Thyroid gland (tissue), 4 donors: ENCODE measurements at places on chromosomes 1 and 21. TPM values are rescaled to one million over a fixed set of nuclear protein-coding genes. Genes with fewer than 3 reads are reported as not detected.

GRCh38 chr1:205687242-205687641 lies 6.9 kb upstream of the SLC45A3 start:
- H3K27me3 ChIP-seq: no peaks in the 10 kb centered on the region
- H3K4me3 ChIP-seq: no peak overlapping the region
- H3K36me3 ChIP-seq: no peaks in the 10 kb centered on the region
- H3K27ac ChIP-seq: no peak overlapping the region
- DNase-seq: no peak

GRCh38 chr1:201703621-201704438 lies 125.1 kb upstream of the IPO9 start:
- peak overlapping the region; percentile 16 for H3K27ac ChIP-seq
- peak; percentile 85 for DNase-seq
- H3K4me3 ChIP-seq: no peak overlapping the region
- H3K27me3 ChIP-seq: no peaks in the 10 kb centered on the region
- H3K36me3 ChIP-seq: no peaks in the 10 kb centered on the region

- DNase-seq: peak; percentile 11
- no peaks in the 10 kb centered on the region for H3K4me1 ChIP-seq
- H3K27ac ChIP-seq: no peak overlapping the region
- no peaks in the 10 kb centered on the region for H3K27me3 ChIP-seq
- no peaks in the 10 kb centered on the region for H3K36me3 ChIP-seq
- no peak overlapping the region for H3K4me3 ChIP-seq
These were observed 123.0 kb upstream of the IGSF21 start for GRCh38 chr1:17984583-17984982.

GRCh38 chr1:198151688-198152087 lies 5.1 kb upstream of the NEK7 start:
- H3K36me3 ChIP-seq: no peaks in the 10 kb centered on the region
- DNase-seq: no peak
- H3K27me3 ChIP-seq: no peaks in the 10 kb centered on the region
- H3K4me1 ChIP-seq: no peaks in the 10 kb centered on the region

DNA sequence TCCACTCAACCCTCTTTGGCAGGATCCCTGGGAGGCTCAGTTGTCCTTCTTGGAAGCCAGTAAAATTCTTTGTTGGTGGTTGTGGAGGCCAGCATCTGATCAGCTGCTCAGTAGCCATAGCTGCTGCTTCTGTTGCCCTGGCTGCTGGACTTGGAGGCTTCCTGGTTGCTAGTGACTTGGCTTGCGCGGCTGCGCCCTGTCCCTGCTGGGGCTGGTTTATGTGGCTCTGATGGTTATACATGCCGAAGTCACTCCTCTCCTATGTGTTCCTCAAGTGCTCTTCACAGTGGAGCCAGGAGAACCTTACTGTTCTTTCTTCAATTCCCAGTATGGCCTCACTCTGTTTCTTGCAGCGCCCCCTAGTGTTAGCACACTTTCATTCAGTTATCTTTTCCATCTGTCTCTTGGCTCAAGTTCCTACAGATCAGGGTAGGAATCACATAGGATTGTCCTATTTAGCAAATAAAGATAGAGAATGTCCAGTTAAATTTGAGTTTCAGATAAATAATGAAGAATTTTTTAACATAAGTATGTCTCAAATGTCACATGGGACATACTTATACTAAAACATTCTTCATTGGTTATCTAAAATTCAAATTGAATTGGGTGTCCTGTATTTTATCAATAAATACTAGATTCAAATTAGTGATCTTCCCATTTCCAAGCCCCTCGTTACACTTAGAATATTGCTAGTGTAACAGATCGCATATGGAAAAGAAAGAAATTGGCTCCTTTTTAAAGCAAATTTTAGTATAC lies 176.5 kb downstream of the TGFB2 start:
- no peak overlapping the region for H3K4me3 ChIP-seq
- DNase-seq: peak; percentile 35
- no peaks in the 10 kb centered on the region for H3K27me3 ChIP-seq
- H3K27ac ChIP-seq: no peak overlapping the region

- no peak overlapping the region for H3K27ac ChIP-seq
- no peaks in the 10 kb centered on the region for H3K36me3 ChIP-seq
- no peaks in the 10 kb centered on the region for H3K4me1 ChIP-seq
- no peaks in the 10 kb centered on the region for H3K27me3 ChIP-seq
- H3K4me3 ChIP-seq: no peak overlapping the region
These were observed 430.5 kb downstream of the MRPL39 start for GRCh38 chr21:25176637-25177412.

- H3K4me1 ChIP-seq: no peaks in the 10 kb centered on the region
- no peak overlapping the region for H3K27ac ChIP-seq
- no peaks in the 10 kb centered on the region for H3K36me3 ChIP-seq
- no peaks in the 10 kb centered on the region for H3K27me3 ChIP-seq
- H3K4me3 ChIP-seq: no peak overlapping the region
These were observed 111.5 kb downstream of the ENAH start for GRCh38 chr1:225541383-225541782.

DNA sequence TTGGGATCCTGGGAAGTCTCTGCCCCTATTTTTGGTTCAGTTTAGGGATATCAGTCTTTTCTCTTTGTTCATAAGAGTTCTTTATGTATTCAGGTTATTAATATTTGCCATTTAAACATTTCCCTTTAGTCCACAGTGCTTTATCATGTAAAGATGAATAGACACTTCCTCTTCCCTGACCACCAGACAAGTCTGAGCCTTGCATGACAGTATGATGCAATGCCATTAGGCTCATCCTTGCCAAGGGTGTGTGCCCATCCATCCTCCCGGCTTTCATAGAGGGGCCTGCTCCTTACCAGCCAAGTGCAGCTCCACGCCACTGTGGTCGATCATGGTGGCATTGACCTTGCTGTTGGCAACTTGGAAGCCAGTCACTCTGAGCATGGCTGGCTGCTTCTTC lies 52.1 kb downstream of the ZSCAN20 start:
- no peak overlapping the region for H3K4me3 ChIP-seq
- no peaks in the 10 kb centered on the region for H3K36me3 ChIP-seq
- H3K4me1 ChIP-seq: no peaks in the 10 kb centered on the region
- DNase-seq: no peak
- H3K27ac ChIP-seq: no peak overlapping the region
- H3K27me3 ChIP-seq: no peaks in the 10 kb centered on the region

DNA sequence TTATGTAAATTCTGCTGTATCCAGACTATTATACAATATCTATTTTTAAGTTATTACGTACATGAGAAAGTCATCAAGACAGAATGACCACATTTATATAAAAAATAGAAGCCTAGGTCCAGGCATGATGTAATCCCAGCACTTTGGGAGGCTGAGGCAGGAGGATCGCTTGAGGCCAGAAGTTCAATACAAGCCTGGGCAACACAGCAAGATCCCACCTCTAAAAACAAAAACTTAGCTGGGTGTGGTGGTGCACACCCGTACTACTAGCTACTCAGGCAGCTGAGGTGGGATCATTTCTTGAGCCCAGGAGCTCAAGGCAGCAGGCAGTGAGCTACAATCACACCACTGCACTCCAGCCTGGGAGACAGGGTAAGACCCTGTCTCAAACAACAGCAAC lies 58.9 kb downstream of the NVL start:
- H3K36me3 ChIP-seq: peaks cover 5% of the 10 kb centered on the region
- no peaks in the 10 kb centered on the region for H3K4me1 ChIP-seq
- no peak overlapping the region for H3K4me3 ChIP-seq
- no peak overlapping the region for H3K27ac ChIP-seq
- no peaks in the 10 kb centered on the region for H3K27me3 ChIP-seq

GRCh38 chr1:214330715-214331114 lies 49.8 kb downstream of the SMYD2 start:
- no peak for DNase-seq
- no peaks in the 10 kb centered on the region for H3K36me3 ChIP-seq
- no peaks in the 10 kb centered on the region for H3K27me3 ChIP-seq
- H3K27ac ChIP-seq: peak overlapping the region; percentile 91

- no peak overlapping the region for H3K4me3 ChIP-seq
- no peaks in the 10 kb centered on the region for H3K36me3 ChIP-seq
- peaks cover 14% of the 10 kb centered on the region for H3K4me1 ChIP-seq
- no peak for DNase-seq
- no peaks in the 10 kb centered on the region for H3K27me3 ChIP-seq
These were observed 24.7 kb upstream of the DISP1 start for GRCh38 chr1:222790115-222790514.

DNA sequence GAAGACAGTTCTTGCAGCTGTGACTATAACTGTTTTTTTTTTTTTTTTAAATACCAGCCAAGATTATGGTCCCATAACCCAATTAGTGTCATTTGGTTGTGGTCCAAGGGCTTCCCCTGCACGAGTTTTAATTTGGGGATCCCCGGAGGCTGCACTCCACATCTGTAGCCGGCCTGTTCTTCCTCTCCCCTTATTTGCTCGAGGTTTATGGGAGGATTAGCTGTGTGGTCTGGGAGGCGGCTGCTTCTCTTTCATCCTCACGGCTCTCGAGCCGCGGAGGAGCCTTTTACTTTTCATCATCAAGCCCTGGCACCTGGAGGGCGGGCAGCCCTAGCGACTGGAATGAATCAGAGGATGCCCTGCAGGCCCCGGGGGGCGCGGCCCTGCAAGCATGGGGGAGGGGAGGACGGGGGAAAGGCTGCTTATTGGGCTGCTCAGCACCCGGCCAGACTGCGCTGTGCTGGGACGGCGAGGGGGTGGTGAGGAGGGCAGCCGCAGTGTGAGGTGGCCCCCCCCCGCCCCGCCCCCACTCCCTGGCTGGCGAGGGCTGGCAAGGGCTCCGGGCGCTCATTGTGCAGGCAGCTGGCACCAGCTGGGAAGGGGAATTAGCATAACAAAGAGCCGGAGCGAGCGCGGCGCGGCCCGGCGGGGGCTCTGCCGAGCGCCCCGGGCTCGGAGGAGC lies 18.5 kb downstream of the SERTAD4 start:
- H3K36me3 ChIP-seq: no peaks in the 10 kb centered on the region
- H3K27me3 ChIP-seq: no peaks in the 10 kb centered on the region
- H3K4me1 ChIP-seq: peaks cover 27% of the 10 kb centered on the region
- DNase-seq: peak; percentile 58
- no peak overlapping the region for H3K27ac ChIP-seq

GRCh38 chr1:207328004-207328403 lies 6.5 kb downstream of the CD55 start:
- no peaks in the 10 kb centered on the region for H3K4me1 ChIP-seq
- H3K27me3 ChIP-seq: no peaks in the 10 kb centered on the region
- H3K36me3 ChIP-seq: peaks cover 27% of the 10 kb centered on the region
- H3K27ac ChIP-seq: no peak overlapping the region
- DNase-seq: no peak
- no peak overlapping the region for H3K4me3 ChIP-seq

GRCh38 chr1:201283836-201284553 lies 689 bp downstream of the PKP1 start:
- no peaks in the 10 kb centered on the region for H3K36me3 ChIP-seq
- H3K27ac ChIP-seq: no peak overlapping the region

GRCh38 chr1:230005040-230005439 lies 62.0 kb upstream of the GALNT2 start:
- no peaks in the 10 kb centered on the region for H3K27me3 ChIP-seq
- no peak overlapping the region for H3K4me3 ChIP-seq
- H3K27ac ChIP-seq: no peak overlapping the region
- H3K36me3 ChIP-seq: no peaks in the 10 kb centered on the region

DNA sequence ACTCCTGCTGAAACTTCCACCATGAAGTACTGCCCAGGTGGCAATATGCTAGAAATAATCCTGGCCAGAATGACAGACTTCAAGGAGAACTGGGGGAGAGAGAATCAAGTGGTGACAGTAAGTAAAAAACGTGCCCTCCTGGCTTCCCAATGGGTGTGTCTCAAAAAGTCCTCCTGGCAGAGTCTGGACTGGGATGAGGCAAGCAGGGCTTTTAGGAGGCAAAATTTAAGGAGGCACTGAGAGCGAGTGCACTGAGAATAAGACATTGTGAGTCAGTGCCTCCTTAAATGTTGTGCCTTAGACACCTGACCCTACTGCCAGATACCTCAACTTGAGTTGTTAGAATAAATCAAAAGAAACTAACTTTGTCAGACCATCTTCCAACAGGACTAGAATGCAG lies 2.2 kb downstream of the LRRC52 start:
- H3K27me3 ChIP-seq: no peaks in the 10 kb centered on the region
- H3K4me1 ChIP-seq: peaks cover 64% of the 10 kb centered on the region
- H3K36me3 ChIP-seq: no peaks in the 10 kb centered on the region
- no peak for DNase-seq

- H3K36me3 ChIP-seq: no peaks in the 10 kb centered on the region
- DNase-seq: no peak
- H3K27me3 ChIP-seq: no peaks in the 10 kb centered on the region
- H3K4me3 ChIP-seq: no peak overlapping the region
- H3K27ac ChIP-seq: no peak overlapping the region
- H3K4me1 ChIP-seq: no peaks in the 10 kb centered on the region
These were observed 40.2 kb downstream of the WNT9A start for GRCh38 chr1:227907439-227908015.

DNA sequence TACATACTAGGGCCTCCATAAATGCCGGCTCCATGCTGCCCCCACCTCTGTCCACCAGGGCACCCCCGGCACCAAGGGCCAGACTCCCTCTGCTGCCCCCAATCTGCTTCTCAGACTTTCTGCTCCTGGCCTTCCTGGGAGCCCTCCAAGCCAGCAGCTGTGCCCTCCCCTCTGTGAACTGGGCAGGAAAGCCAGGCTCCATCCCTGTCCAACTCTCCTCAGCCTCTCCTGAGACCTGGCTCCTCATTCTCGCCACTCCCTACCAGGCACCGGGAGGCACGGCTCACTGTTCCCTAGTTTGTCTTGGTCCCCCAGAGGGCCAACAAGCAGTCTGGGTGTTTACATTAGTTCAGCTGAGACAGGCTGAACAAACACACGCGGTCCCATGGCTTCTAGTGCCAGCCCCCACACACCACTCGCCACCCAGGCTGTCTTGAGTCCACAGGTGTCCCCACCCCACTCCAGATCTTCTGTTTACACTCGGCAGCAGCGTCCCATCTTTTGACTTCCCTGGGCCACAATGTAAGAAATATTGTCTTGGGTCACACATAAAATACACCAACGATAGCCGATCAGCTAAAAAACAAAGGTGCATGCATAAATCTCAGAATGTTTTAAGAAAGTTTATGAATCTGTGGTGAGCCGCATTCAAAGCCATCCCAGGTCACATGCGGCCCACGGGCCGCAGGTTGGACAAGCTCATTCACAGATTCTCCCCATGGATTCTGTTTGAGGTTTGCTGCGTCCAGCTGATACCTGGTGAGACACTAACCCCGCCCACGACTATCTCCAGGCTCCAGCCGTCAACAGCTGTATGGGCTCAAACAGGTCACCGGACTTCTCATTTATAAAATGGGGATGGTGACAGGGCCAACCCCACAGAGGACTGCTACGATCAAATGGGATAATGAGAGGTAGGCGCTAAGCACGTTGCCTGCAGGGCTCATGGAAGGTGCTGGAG lies 29.5 kb upstream of the ECE1 start:
- peaks cover 96% of the 10 kb centered on the region for H3K4me1 ChIP-seq
- H3K27me3 ChIP-seq: no peaks in the 10 kb centered on the region
- H3K27ac ChIP-seq: peak overlapping the region; percentile 79
- DNase-seq: peak; percentile 78

The CPT2 gene
- 27.4 TPM for total RNA-seq

The LCE2C gene
- not detected for total RNA-seq

The RAP1GAP gene
- total RNA-seq: 568 TPM

The FCRL6 gene
- total RNA-seq: 0.71 TPM

The AIM2 gene
- total RNA-seq: 0.34 TPM

The C1orf232 gene
- total RNA-seq: not detected

The RPE65 gene
- not detected for total RNA-seq

The FAM110D gene
- 15.6 TPM for total RNA-seq

The KRTAP13-1 gene
- total RNA-seq: not detected

The RPRD2 gene
- 39.9 TPM for total RNA-seq

The KIF14 gene
- 0.42 TPM for total RNA-seq

The ENSA gene
- 213 TPM for total RNA-seq

The CHRM3 gene
- total RNA-seq: 9.6 TPM

The RCC1 gene
- total RNA-seq: 22.8 TPM

The CR1L gene
- total RNA-seq: 0.22 TPM

The MINDY1 gene
- total RNA-seq: 89.1 TPM

The TTC4 gene
- total RNA-seq: 12.6 TPM
